ENCODE measurements at places on chromosomes 6 and 20. TPM values are rescaled to one million over a fixed set of nuclear protein-coding genes. Genes with fewer than 3 reads are reported as not detected.

- DNase-seq = no peak
These were observed 166.0 kb downstream of the ARHGAP18 start for GRCh38 chr6:129543981-129544380.

GRCh38 chr6:38279963-38280588, 359.7 kb downstream of the BTBD9 start:
- no peak for DNase-seq

SPATS1 gene
- 0.64 TPM for polyA plus RNA-seq

DNA sequence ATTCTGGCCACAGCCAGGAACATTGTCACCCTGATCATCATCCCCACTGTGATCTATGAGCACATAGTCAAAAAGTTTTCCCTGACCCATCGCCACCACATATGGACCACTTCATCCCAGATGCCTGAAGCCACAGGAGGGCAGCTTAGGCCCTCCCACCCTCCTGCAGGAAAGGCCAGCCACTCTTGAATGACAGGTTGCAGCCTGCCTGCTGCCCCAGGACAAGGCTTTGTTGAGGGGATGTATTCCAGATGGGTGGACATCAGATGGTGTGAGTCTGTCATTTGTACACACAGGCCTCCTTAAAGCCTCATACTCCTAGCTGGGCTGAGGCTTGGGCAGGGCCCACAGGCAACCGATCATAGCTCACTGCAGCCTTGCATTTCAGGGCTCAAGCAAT, 30.8 kb downstream of the DPPA5 start:
- no peak for DNase-seq

DNA sequence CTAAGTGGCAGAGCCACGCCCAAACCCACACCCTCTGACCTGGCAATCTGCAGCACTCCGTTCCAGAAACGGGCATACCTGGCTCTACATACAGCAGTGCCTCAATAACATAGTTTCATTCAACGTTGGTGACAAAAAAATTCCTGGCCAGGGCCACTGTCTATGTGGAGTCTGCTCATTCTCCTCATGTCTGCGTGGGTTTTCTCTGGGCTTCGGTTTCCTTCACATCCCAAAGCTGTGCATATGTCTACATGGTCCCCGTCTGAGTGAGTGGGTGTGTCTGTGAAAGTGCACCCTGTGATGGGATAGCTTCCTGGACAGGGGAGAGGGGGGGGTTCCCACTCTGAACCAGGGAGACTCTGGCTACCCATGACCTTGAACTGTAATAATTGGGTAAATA, 2.1 kb downstream of the KIAA0319 start:
- DNase-seq = no peak
